KBM-7 (cell line): ENCODE measurements at places on chromosomes 5 and 9.

- no peak for DNase-seq
These were observed 139.3 kb upstream of the IER5L start for GRCh38 chr9:129317179-129318011.

DNA sequence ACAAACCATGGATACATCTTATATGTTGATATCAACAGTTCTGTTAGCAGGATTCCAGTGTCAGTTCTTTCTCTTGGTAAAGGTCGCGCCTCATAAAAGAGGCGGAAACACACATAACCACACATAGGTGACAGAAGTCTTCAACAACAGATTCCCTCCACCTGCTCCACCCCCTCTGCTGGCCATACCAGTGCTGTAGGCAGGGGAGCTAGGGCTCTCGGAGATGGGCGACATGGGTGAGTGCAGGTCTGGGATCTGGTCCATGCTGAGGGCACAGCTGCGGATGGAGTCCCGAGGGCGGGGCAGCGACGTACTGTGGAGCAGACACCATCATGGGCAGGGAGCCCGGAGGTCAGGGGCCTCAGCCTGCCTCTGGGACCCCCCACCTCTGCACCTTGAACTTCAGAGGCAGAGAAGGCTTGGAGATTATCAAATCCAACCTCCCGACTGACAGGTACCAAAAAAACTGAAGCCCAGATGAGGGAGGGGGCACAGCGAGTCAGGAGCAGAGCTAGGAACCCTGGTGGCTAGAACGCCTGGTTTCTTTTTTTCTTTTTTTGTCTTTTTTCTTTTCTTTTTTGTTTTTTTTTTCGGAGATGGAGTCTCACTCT is 12.0 kb upstream of the TOR2A start:
- no peak for DNase-seq

DNA sequence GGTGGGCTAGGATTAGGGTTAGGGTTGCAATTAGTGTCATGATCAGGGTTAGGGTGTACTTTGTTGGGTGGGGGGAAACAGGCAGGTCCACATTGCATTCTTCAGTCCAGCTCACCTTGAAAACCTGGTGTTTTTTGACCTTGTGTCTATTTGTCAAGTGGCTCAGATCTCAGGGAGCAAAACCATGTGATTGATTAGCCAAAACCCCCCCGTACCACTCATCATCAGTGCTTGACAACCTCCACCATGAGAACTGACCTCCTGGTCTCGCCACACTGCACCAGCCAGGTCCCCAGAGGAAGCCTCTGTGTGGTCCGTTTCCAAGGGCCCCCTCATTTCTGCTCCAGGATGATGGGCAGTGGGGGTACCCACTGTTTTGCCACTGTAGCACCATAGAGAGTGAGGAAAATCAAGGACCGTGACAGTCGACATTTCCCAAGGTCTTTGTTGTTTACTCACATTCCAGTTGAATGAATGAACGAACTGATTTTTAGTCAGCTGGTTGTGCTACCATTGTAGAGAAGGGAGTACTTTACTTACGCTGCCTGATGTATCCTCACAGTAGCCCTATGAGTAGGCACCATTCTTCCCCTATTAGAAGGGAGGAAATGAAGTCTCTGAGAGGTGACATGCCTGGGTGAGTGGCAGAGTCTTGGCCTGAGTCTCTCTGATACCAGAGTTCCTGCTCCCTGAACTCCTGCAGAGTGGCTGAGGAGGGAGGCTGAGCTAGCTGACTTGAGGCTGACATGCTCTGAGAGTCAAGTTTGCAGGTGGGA is 84.8 kb downstream of the RAD23B start:
- DNase-seq, result no peak

- peak; percentile 45 for DNase-seq
These were observed 41.5 kb downstream of the ANKRD55 start for GRCh38 chr5:56191656-56192055.

GRCh38 chr5:170087168-170087817 is 18.4 kb upstream of the FOXI1 start:
- no peak for DNase-seq

DNA sequence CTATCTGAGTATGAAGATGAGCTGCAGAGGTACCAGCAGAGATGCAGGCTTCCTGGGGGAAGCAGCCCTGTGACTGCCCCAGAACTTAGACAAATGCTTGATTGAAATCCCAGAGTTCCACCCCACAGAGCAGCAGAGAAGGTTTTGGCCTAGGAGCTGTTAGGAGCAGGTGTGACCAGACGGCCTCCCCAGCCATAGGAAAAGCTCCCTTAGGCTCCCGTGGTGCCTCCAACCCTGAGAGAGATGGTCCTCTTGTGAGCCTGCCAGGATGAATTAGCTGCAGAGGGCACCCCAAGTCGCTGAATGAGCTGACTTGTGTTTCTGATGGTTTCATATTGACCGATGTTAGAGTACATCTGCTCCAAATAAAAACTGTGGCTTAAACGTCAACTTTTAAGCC is 22.1 kb downstream of the NTRK2 start:
- DNase-seq, result no peak

- no peak for DNase-seq
These were observed 26.2 kb downstream of the NDUFA8 start for GRCh38 chr9:122133263-122133983.

GRCh38 chr5:136206361-136206760 is 13.4 kb upstream of the SMIM32 start:
- DNase-seq, result no peak

DNA sequence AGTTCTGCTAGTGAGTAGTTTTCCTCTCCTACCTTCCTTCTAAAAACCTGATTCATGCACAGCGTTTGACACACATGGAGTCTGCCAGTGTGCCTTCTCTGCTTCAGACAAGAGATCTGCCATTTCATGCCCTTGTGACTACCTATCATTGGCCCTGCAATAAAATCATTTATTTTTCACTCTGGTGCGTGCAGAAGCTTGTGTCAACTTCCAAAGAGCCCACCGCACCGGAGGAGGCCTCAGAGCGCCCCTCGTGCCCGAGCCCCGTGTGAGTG is 13.7 kb downstream of the HNRNPH1 start:
- no peak for DNase-seq

GRCh38 chr5:148401604-148402003 is 17.8 kb downstream of the FBXO38 start:
- no peak for DNase-seq

GRCh38 chr5:106601620-106602019 is 1069.1 kb downstream of the EFNA5 start:
- DNase-seq, result no peak

GRCh38 chr9:128193469-128194096 is 2.2 kb upstream of the CIZ1 start:
- no peak for DNase-seq

DNA sequence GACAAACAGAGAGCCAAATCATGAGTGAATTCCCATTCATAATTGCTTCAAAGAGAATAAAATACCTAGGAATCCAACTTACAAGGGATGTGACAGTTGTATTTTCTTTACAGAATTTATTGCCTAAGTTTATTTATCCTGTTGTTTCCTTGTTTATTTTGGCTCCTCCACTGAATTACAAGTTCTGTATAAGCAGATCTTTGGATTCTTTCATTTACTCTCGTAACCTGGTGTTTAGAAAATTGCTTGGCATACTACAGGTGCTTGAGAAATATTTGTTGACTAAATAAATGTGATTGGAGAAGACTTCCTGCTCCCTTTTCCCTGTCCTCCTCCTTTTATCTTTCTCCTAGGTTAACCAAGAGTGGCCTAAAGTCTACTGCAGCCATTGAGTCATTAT is 455.6 kb downstream of the TMEM38B start:
- DNase-seq, result no peak

DNA sequence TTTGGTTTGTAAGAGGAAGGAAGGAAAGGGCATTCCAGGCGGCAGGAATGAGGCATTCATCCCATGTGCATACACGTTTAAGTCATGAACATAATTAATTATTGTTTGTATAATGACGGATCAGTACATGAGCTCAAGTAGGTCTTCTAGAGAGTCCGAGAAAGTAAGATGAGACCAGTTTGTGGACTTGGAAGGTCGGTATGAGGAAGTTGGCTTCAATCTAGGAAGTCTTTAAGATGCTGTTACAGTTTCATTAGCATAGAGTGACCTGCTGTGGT is 2.1 kb downstream of the GTF3C4 start:
- DNase-seq, result peak; percentile 44

- DNase-seq, result no peak
These were observed 1010.6 kb upstream of the C9orf72 start for GRCh38 chr9:28583832-28584231.

DNA sequence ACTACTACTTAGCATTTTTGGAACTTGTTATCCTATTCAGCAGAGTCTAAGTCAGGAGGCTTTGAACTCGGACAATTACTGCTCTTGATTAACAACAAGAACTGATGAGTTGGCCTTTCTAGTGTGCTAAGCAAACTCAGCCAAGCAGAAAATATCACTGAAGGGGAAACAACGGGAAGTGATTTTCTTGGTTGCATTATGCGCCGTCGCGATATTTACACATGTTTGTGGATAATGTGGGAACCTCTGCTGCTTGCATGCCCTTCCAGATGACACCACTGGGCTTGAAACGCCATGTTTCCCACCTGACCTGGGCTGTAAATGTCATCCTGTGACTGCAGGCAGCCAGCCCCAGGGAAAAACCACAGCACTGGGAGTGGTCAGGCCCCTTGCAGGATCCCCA is 205.5 kb downstream of the PAX5 start:
- peak; percentile 12 for DNase-seq

- DNase-seq, result no peak
These were observed 240.2 kb downstream of the RFK start for GRCh38 chr9:76153902-76154629.

- peak; percentile 26 for DNase-seq
These were observed 53.4 kb downstream of the GALNT12 start for GRCh38 chr9:98860871-98861293.

DNA sequence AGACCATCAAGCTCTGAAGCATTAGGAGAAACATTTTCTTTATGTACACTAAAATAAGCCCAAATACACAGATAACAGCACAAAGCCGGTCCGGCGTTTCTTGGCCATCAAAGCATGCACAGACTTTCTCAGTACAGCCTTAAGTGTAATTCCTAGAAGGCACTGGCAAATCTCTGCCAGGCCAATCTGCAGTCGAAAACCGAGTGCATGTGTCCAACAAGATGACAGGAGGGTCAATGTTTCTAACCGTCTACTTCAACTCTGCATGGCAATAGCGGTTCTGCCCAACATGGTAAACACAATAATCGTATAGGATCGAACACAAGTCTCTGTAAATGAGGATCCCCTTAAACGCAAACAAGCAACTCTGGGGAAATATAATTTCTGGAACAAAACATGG is 1.1 kb downstream of the ARL15 start:
- DNase-seq, result no peak

DNA sequence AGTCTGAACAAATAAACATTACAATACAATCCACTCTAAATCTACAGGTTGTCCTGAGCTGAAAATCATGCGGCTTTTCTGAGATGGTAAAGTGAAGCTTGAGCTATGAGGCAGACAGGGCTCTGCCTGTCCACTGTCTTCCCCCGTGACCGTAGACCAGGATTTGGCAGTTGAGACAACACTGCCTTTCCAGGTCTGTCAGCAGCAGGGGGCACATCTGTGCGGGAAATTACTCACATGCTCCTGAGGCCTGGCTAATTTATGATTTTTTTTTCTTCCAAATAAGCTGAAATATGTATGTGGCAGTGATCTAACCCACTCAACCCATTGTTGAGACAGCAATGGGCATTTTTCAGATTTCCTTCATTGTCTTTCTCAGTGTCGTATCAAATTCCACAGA is 307.9 kb downstream of the FBXL7 start:
- no peak for DNase-seq

DNA sequence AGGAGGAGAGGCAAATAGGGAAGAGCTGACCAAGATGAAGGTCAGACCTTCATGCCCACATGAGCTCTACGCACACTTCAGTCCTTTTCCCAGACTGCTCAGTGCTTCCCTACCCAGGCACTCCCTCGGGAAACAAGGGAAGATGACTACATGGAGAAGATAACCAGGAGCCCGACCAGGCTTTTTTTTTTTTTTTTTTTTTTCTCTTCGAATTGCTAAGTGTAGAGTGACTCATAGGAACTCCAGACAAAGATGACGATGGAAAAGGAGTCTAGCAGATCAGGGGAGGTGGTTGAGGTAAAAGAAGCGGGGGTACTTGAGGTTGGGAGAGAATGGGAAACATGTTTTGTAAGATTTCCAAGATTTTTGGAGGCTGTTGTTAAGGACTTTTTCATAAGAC is 526.1 kb downstream of the BNC2 start:
- no peak for DNase-seq

DNA sequence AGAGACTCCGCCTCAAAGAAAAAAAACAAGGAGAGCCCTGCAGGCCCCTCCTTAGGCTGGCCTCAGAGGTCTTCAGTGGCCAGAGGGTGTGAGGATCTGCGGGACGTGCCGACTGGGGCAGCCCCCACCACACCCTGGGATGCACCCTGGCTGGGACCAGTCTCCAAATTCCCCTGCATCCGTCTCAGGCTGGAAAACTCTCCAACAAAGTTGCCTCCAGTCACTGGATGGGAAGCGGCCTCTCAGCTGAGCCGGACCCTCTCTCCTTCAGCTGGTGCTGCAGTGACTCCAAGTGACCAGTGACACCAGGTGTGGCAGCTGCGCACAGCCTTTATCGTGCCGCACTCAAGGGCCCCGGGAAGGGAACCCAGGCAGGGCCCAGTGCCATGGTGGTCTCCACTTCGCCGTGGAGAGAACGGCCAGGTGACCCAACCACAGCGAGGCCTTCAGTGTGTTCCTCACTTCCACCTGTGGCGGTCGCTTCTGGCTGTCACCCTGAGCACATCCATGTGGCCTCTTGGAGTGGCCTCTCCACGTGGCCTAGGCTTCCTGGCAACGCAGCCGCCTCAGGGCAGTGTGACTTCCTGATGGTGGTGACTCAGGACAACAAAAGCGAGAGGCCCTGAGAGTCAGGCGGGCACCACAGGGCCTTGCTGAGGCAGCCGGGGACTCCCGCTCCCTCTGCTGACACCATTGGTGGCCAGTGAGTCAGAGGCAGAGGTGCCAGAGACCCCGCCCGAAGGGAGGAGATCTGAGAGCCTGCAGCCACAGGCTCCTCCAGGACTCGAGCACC is 19.3 kb upstream of the CAMSAP1 start:
- DNase-seq, result no peak

- no peak for DNase-seq
These were observed 4.4 kb upstream of the IL3 start for GRCh38 chr5:132055808-132056609.

GRCh38 chr9:80648336-80648735 is 1041.0 kb downstream of the TLE1 start:
- DNase-seq, result no peak

- no peak for DNase-seq
These were observed 128.0 kb downstream of the MPDZ start for GRCh38 chr9:13151489-13151888.

- no peak for DNase-seq
These were observed 14.7 kb upstream of the NDUFS4 start for GRCh38 chr5:53545744-53546143.
